Posterior cingulate gyrus (tissue), 11 donors: ENCODE measurements at places on chromosomes 12 and 14.

GRCh38 chr14:104650981-104651875 lies 38.2 kb upstream of the INF2 start:
- DNase-seq: no peak

DNA sequence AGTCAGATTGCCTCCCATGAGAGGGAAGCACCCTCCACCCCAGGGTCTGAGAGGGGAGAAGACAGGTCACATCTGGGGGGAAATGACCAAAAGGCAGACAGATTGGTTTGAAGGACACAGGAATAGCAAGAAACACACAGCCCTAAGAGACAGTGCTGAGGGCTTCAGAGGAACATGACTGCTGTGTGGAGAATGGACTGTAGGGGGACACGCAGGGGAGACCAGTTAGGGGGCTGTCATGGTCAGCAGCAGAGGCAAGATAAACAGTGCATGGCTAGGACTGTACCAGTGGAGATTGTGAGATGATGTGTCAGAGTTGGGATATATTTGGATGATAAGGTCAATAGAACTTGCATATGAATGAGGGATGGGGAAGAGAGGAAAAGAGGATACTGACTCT lies 19.7 kb downstream of the SMUG1 start:
- DNase-seq: no peak

- DNase-seq: no peak
Observed at GRCh38 chr14:101780390-101780789, 18.9 kb downstream of the PPP2R5C start.

GRCh38 chr14:44782775-44783238 lies 178.9 kb downstream of the KLHL28 start:
- no peak for DNase-seq

- no peak for DNase-seq
Observed at GRCh38 chr12:28484156-28484555, 293.9 kb downstream of the CCDC91 start.

DNA sequence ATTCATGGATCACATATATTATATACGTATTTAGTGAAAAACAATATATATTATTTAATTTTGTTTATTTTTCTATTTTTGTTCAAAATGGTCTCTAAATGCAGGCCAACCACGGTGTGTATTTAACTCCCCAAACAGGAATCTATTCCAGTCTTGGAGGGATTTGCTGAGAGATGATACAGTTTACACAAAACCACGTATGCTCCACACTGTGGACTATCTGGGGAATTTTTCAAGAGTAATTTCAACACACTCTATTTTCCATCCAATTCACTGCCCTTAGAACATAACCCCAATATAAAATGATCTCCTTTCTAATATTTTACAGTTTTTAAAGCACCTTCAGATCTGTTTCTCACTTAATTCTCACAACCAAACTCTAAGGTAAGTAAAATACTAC lies 15.3 kb downstream of the EML1 start:
- DNase-seq: no peak

GRCh38 chr12:40056373-40056772 lies 49.5 kb downstream of the SLC2A13 start:
- no peak for DNase-seq

GRCh38 chr14:68159701-68160633 lies 340.4 kb downstream of the RAD51B start:
- DNase-seq: no peak

DNA sequence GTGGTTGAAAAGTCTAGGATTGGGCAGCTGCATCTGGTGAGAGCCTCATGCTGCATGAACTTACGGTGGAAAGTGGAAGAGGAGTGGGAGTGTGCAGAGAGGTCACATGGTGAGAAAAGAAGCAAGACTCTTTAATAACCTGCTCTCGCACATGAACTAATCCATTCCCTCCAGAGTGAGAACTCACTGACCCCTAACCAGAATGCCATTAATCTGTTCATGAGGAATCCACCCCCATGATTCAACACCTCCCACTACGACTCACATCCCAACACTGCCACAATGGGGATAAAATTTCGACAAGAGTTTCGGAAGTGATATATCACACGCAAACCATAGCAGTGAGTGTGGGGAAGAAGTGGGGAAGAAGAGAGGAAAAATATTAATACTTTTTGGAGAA lies 377.4 kb downstream of the NAV3 start:
- no peak for DNase-seq

DNA sequence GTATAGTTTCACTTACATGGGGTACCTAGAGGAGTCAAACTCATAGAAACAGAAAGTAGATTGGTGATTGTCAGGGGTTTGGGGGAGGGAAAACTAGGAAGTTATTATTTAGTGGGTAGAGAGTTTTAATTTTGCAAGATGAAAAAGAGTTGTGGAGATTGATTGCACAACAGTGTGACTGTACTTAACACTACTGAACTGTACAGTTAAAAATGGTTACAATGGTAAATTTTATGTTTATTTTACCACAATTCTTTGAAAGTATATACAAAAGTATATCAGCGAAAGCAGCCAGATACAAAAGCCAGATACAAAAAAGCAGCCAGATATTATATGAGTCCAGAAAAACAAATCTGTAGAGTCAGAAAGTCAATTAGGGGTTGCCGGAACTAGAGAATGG lies 247.6 kb downstream of the IPO8 start:
- no peak for DNase-seq

DNA sequence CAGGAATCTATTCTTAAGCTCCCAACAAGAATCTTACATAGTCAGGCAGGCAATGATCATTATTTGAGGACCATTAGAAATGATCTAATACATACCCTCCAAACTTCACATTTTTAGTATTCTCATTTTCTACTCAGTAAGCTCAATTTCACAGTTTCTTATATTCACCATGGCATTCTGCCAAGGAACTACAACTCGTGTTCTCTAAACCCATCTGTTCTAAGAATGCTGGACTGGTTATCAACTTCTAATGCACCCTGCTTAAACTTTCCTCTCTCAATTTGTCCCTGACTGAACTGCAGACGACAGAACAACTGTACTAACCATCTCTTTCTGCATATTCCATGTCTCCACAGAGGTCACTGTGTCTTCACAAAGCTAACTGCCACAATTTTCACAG lies 58.6 kb downstream of the GXYLT1 start:
- no peak for DNase-seq

- DNase-seq: no peak
Observed at GRCh38 chr14:53180272-53181221, 27.4 kb upstream of the DDHD1 start.

- DNase-seq: no peak
Observed at GRCh38 chr12:89710873-89711750, 2.5 kb upstream of the ATP2B1 start.

GRCh38 chr12:117026343-117026742 lies 72.9 kb downstream of the TESC start:
- no peak for DNase-seq

GRCh38 chr12:123960856-123961255 lies 11.8 kb downstream of the CCDC92 start:
- DNase-seq: no peak

- DNase-seq: no peak
Observed at GRCh38 chr14:67319142-67319541, 40.5 kb downstream of the ATP6V1D start.

- DNase-seq: no peak
Observed at GRCh38 chr12:15443611-15444010, 121.3 kb downstream of the PTPRO start.

GRCh38 chr12:119598159-119598558 lies 4.6 kb downstream of the TMEM233 start:
- DNase-seq: no peak

GRCh38 chr14:99727096-99727870 lies 43.2 kb downstream of the CYP46A1 start:
- DNase-seq: peak; percentile 63

- no peak for DNase-seq
Observed at GRCh38 chr14:91332171-91332985, 85.2 kb downstream of the CCDC88C start.

DNA sequence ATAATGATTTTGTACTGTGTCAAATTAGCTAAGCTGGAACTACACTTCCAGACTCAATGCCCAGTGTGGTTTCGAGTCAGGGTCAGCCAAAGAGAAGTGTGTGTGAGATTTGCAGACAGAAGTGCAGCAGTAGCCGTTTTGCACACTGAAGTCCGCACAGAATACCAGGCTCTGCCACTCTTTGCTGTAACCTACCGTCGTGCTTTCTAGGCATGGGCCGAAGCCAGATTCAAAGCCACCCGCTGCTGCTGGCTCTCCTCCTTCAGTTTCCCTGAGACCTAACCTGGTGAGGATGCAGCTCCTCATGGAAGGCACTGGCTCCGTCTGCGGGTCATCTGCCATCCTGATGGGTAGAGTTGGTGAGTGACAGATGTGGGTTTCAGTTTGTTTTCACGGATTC lies 48.8 kb downstream of the LRTM2 start:
- no peak for DNase-seq

DNA sequence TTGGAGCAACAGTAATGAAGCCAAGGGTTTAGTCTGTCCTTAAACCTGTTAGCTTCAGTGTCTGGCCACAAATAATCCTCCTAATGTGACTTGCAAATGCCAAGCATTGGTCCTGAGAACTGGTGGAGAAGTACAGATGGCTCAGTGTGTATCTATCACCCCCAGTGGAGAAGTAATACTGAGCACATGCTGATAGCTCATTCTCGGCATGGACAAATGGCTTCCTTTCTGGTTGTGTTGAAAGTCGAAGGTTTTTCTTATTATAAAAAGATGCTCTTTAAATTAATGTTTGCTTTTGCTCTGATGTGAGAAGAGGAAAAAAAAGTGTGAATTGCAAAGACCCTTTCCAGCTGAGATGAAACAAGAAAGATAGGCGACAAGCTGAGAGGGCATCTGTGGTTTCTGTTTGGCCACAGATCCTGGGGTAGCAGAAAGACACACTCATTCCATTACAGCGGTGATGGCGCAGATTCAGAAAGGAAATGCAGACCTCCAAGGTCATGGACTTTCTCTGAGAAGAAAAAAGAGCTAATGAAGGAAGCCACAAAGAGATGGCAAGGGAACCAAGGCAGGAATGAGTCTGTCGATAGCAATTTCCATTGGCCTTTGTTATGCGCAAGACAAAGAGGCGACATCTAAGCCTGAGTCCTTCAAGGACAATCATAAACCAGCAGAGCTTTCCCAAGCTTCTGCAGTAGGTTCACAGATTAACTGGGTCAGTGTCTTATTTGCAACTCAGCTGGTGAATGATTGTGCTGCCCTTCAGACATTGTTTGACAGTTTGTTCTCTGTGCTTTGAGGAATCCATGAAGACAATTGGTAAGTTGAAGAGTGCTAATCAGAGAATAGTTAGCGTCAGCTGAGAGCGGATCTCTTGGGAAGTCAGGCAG lies 155.5 kb upstream of the RGS6 start:
- no peak for DNase-seq

- DNase-seq: no peak
Observed at GRCh38 chr12:112846619-112847018, 55.1 kb downstream of the RPH3A start.

DNA sequence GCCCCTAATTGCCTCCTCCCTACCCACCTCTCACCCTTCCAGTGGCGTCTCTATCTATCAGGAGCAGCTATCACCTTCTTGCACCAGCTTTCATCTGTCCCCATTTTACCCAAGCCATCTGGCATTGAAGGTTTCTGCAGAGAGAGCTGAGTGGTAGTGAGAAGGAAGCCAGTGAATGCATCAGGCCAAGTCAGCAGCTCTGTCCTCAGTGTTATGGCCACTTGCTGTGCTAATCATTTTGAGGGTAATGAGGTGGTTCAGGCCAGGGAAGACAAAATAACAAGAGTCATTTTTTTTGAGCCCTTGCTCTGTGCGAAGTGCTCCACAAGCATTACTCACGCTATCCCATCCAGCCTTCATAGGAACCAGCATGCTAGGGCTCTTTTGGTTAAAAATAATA lies 164.7 kb downstream of the SUDS3 start:
- DNase-seq: no peak

- peak; percentile 72 for DNase-seq
Observed at GRCh38 chr12:62934799-62935674, at the start of gene PPM1H. Gene PPM1H (minus strand): TSS chr12:62935150. CDS start chr12:62934736, 414 bp downstream.

DNA sequence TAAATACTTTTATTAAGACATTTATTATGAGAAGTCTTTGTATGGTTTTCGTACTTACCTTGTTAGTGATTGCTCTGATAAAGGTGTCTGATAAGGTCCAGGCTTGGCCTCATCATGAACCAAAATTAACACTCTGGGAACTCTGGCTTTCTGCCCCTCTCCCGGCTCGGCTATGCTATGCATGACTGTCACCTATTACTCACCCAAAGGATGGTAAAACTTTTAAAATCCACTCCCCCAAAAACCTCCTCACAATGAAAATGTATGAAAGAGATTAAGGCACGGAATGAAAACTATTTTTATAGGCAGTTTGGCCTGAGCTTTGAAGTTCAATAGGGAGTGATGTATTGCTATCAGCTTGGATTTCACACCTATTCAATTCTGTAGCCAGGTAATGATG lies 217.3 kb upstream of the TBX3 start:
- no peak for DNase-seq

- DNase-seq: no peak
Observed at GRCh38 chr14:63248211-63248610, 44.0 kb downstream of the RHOJ start.

GRCh38 chr12:70561550-70561949 lies 75.7 kb downstream of the PTPRB start:
- no peak for DNase-seq

DNA sequence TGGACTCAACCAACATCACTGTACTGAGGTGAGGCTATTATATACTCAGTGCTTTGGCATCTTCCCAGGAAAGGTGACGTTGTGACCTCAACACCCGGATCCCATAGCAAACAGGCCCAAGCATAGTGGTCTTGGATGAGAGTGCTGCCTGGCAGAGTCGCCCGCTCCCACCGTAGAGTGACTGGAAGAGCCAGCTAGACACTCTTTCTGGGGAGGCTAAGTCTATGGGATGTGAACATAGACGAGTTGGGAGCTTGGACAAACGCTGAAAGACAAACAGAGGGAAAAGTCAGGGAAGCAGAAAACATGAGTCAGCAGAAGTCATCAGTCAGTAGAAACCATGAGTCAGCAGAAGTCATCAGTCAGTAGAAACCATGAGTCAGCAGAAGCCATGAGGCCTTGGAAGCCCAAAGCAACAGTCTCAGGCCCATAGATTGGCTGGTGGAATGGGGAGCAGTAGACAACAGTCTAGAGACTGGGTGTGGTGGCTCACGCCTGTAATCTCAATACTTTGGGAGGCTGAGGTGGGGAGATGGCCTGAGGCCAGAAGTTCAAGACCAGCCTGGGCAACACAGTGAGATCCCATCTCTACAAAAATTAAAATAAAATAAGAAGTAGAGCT lies 66.4 kb upstream of the MAP1LC3B2 start:
- no peak for DNase-seq
